Colonic mucosa (tissue), 4 donors: ENCODE measurements at places on chromosomes 3 and 15. TPM values are rescaled to one million over a fixed set of nuclear protein-coding genes. Genes with fewer than 3 reads are reported as not detected.
A peak's percentile ranks its signal among the peaks of the same experiment; 100 is the strongest.

The TRIM59 gene
- total RNA-seq, result 16.6 TPM

The GXYLT2 gene
- total RNA-seq, result 8.4 TPM

The BHLHE40 gene
- total RNA-seq, result 66.0 TPM

The TLR9 gene
- 0.25 TPM for total RNA-seq

The SLC28A2 gene
- 21.6 TPM for total RNA-seq

The DYNLT2B gene
- total RNA-seq, result 7.6 TPM

- peak; percentile 49 for DNase-seq
Measured at GRCh38 chr15:80059786-80060355, 395 bp downstream of the ZFAND6 start.

DNA sequence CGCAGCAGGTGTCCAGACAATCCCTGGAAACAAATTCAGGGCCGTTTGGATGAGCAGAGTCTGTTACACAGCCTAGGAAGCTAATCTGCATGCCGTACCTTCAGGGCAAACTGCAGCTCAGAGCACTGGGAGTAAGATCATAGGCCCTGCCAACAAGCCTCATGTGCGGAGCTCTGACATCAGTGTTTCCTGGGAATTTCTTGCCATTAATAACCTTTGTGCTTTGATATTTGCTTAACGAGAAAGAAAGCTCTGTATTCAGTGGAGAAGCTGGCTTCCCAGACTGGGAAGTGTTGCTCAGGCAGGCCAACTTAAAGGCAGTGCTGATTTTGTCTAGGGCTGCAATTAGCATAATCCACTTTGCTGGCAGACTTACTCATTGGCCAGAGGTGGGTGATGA lies 116.1 kb upstream of the KLHL25 start:
- DNase-seq, result no peak

- DNase-seq, result no peak
Measured at GRCh38 chr3:191085091-191085490, 114.0 kb upstream of the OSTN start.

DNA sequence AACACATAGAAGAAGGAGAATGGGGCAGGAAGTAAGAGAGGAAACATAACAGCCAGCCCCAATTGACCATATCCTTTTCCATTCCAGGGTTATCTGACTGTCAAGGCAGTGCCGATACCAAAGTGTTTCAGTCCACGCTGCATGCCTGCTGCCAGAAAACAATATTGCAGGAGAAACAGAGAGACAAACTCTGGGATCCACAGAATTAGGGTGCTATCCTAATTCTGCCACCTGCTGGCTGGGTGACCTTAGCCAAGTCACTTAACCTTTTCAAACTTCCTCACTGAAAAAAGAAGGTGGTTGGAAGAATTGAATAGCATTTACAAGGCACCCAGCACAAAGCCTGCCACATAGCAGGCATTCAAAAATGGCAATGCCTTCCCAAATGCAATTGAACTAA lies 32.0 kb downstream of the GLB1 start:
- no peak for DNase-seq

- DNase-seq, result no peak
Measured at GRCh38 chr3:29426302-29427226, 145.7 kb downstream of the RBMS3 start.

- no peak for DNase-seq
Measured at GRCh38 chr3:109269577-109270275, 46.6 kb downstream of the DPPA2 start.

- no peak for DNase-seq
Measured at GRCh38 chr3:74435631-74436030, 178.8 kb downstream of the CNTN3 start.

DNA sequence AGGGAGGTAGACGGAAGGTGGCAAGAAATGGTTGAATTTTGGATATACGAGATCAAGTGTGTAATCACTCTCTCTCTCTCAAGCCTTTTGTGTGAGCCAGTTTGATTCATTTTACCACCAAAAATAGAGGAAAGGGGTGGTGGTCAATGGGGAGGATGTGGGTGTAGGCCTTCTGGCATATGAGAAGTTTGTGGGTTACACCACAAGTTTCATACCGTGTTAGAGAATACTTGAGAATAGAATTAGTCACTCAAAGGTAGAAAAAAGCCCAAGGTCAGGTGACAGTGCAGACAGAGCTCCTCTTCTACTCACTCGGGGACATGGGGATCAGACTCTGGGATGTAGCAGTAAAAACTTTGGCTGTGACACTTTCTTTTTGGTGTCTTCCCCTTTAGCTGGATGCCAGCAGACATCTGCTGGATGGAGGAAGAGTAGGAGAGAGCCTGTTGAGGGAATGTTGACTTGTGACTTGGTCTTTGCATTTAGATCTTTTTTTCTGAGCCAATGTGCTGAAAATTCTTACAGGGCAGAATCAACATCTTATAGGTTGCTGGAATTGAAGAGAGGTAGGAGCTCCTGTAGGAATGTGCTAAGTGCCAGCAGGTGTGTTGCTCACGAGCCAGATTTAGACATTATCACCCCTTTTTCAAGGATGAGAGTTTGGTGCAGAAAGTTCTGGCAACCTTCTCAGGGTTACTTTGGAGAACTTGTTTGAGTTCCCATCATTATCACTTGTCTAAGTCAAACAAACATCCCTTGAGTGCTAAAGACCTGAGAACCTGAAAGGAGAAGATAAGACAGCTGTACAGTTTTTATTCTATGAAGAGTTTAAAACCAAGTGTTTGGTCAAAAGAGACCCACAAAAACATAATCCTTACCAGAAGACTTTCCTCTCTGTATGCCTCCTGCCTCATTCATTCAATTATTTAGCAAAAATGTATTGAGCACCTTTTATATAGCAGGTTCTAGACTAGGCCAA lies 43.9 kb upstream of the RYK start:
- DNase-seq, result no peak

DNA sequence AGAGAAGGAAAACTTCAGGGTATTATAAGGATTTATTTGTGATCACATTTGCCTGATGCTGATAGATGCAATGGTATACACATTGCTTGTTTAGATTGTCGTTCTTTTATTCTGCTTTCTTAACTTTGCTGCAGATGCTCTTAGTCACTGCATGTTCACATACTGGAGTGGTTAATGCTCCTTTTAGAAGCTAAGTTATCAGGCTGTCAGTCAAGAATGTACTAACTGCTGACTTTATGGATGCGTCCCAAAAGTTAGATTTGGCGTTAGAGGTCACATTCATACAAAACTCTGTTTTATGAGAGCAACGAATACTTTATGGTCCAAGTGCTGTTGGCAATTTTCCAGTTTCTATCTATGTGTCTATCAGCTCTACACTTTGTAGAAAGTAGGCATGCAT lies 160.7 kb downstream of the BBX start:
- DNase-seq, result no peak

DNA sequence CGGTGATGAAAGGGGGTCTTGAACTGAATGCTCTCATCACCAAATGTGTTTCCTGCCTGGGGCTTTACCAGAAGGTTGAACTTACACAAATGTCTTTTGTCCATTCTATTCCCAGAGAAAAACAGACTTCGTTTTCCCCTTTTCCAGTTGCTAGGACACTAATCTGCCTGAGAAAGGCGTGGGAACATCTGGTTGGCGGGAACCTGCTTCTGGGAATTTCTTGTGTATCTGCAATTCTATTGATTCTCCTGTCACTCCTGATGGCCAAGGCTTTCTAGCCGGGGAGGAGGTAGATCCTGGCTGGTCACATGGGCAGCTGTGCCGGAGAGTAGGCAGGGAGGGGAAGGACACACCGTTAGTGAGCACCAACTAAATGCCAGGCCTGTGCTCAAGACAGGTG lies 31.1 kb upstream of the CCDC174 start:
- DNase-seq, result no peak

DNA sequence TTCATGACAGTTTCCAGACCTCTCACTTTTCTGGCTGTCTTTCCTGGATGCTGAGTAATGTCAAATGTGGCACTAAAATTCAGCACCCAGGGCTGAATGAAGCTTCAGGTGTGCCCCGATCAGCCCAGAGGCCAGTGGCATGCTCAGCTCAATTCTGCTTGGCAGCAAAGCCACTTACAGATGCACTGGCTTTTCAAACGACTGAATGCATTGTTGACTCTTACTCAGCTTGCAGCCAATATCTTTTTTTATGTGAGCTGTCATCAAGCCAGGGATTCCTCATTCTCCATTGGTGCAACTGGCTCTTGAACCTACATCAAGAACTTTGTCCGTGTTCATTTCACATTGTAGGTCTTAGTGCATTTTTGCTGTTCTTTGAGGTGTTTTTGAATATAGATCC lies 60.7 kb downstream of the ZDHHC19 start:
- no peak for DNase-seq

GRCh38 chr15:68819495-68820294 lies 1.0 kb downstream of the ANP32A start:
- peak; percentile 55 for DNase-seq

DNA sequence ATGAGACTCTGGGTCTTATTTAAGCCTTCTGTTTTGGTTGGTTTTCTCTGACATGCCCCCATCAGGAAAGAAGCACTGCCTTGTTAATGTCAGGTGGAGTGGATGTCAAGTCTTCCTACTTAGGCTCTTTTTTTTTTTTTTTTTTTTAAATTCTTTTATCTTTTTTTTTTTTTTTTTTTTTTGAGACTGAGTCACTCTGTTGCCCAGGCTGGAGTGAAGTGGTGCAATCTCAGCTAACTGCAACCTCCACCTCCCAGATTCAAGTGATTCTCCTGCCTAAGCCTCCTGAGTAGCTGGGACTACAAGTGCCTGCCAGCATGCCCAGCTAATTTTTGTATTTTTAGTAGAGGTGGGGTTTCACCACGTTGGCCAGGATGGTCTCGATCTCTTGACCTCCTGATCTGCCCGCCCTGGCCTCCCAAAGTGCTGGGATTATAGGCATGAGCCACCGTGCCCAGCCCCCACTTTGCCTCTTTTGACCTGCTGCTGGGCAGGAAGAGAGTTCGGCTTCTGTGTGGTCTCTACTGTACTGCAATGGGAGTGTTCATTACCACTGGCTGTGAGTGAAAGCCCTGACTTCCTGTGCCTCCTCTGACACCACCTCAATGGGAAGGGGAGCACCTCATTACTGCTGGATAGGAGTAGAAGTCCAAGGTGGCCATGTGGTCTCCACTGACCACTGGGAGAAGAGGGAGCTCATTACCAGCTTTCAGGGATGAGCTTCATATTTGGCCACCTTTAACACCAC lies 10.9 kb downstream of the CTDSPL start:
- no peak for DNase-seq
